Activated T-helper 17 cell treated with anti-CD3 and anti-CD28 coated beads, Interleukin-2, amount 50 U/mL, for 72 hours (primary cell): ENCODE measurements at places on chromosomes 1 and 21. TPM values are rescaled to one million over a fixed set of nuclear protein-coding genes. Genes with fewer than 3 reads are reported as not detected.
A peak's percentile ranks its signal among the peaks of the same experiment; 100 is the strongest.

DNA sequence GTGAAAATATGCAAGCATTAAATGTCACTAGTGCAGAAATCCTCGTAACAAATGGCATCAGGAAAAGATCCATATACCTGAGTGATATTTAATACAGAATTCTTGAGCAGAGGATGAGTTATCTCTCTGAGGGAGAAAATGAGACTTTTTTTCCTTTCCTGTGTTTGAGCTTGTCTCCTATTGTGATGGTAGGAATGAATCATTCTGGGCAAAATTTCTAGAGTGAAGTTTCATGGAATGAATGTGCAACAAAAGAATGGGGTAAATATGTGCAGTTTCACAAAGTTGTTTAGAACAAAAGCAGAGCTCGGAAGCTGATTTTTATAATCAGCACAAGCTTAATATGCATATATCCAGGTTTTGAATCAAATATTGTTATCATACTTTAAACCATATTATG, 4.6 kb downstream of the CTPS1 start:
- ATAC-seq: peak; percentile 25

- ATAC-seq: no peak
Measured at GRCh38 chr1:48219803-48220202, 2.7 kb upstream of the SLC5A9 start.

DNA sequence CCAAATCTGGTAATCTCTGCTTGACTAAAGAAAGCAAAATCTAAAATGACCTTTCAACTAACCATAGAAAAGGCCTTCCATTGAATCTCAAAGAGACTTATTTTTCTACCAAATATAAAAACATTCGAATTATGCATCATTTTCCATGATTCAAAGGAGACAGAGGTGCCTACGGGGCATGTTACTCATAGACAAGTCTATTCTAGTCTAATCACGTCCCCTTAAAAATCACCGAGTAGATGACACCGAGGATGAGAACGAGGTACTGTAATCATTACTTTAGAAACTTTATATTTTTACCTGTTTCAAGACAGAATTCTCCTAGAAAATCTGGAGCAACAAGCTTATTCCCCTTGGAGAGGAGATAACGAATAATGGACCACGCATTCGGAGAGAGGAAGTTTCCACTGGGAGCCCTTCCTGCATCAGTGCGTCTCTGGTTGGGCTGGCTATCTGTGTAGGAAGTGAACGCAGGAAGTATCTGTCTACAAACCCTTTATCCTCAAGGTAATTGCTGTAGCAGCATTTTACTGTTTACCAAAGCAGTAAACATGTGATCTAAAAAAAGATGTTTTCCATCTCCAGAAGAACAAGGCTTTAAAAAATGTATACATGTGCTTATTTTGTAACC, 9.5 kb downstream of the ERG start:
- no peak for ATAC-seq

FCRL1 gene
- not detected for total RNA-seq

SPRR3 gene
- total RNA-seq: not detected

- peak; percentile 51 for ATAC-seq
Measured at GRCh38 chr1:234244482-234244881, 128.8 kb upstream of the COA6 start.

DNA sequence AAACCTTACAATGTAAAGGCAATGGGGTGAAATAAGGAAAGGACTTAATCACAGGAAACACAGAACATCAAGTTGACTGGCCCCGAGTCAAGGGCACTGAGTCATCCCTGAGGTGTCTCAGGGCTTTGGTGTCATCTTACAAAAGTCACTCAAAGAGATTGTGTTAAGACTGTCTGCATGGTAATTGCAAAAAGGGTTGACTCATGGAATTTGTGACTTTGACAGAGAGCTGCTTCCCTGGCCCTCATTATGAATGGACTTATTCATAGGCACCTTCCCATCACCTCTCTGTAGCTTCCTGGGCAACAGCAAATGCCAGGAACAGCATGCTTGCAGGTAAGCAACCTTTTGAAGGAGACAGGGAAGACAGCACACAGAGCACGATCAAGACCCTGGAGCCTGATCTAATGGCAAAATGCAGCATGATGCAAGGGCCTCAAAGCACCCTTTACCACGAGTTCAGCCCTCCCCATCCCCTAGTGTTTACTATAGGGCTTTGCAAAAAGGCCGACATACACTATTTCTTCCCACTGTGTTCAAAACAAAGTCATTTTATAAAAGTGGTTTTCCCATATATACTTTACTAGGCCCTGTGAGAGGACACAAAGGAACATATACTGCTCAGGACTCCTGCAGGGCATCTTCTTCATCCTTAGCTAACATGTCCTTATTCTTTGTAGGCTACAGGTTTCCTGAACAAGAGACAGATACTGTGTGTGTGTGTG, 17.1 kb downstream of the ZP4 start:
- peak; percentile 58 for ATAC-seq

- no peak for ATAC-seq
Measured at GRCh38 chr1:35615440-35615839, 25.9 kb downstream of the PSMB2 start.

- ATAC-seq: peak; percentile 53
Measured at GRCh38 chr1:231493421-231494185, 34.9 kb upstream of the TSNAX start.

DNA sequence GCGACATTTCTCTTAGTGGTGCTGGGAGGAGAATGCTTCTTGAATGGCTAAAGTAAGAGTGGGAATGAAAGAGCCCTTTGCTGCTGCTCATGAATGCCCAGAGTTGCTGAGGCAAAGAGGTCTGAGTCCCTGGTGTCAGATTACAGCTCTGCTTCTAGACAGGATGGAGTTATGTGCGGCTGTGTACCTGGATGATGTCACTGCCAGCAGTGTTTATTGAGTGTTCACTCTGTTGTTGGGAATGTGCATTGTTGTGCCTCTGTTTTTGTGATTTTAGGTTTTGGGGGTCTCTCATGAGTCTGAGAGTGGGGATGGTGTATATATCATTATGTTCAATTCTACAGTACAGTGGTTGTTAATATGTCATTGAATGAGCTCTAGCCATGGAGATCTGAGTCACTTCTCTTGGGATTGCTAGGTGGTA, 2.7 kb downstream of the CDC14A start:
- ATAC-seq: no peak

- ATAC-seq: no peak
Measured at GRCh38 chr1:169124459-169124858, 18.0 kb downstream of the ATP1B1 start.

DIO1 gene
- total RNA-seq: not detected

TMPRSS15 gene
- total RNA-seq: not detected

DNA sequence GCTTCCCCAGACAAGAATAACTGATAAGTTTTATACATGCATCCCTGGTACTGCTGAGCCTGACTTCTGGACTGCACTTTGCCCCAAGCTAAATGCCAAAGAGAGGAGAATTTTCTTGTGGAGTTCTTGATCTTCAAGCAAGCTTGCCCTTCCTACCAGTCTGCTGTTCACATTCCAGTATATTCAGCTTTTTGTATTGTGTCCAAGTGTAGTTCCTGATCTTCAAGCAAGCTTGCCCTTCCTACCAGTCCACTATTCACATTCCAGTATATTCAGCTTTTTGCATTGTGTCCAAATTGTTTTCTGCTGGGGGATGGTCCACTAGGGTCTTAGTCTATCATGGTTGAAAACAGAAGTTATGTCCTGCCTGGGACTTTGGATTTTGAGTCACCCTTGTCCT, 894 bp upstream of the TSEN15 start:
- ATAC-seq: no peak

DNA sequence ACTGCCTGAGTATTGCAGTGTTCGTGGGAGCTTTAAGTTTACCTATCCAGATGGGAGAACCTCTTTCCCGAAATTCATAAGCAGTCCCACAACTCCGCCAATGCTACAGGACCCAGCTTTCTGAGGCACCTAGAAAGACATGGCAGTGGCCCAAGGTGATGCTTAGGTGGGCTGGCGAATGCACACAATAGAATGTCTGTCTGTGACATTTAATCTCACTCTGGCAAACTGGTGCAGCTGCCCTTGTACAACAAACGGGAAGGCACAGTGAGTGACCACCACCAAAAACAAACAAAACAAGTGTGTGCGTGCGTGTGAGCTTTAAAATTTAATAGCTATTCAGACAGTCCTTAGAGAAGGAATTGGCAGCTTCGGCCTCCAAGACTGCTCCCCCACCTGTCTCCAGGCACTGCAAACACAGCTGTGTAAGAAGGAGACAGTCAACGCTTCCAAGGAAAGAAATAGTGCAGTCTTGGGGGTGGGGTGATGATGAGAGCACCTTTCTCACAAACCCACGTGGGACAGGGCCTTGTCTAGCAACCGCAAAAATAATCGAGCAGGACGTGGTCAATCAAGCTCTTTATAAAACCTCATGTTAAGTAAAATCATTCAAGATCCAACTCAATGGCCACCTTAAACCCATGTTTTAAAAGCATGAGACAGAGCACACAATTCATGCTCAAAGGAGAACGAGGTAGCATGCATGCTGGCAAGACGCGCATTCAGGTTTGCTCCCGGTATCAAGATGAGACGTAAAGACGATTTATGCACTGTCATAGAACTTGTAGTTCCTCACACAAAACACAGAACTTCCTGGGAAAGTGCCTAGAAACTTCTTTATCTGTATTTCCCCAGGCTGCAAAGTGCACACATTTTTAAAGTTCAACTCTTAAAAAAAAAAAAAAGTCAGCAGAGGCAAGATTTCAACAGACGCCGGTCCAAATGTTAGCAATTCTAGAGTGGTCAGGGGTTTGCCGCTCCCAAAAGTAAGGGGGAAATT, 84.1 kb downstream of the TM2D1 start:
- ATAC-seq: no peak
